ENCODE measurements at places on chromosomes 5 and 9.
A peak's percentile ranks its signal among the peaks of the same experiment; 100 is the strongest.

DNA sequence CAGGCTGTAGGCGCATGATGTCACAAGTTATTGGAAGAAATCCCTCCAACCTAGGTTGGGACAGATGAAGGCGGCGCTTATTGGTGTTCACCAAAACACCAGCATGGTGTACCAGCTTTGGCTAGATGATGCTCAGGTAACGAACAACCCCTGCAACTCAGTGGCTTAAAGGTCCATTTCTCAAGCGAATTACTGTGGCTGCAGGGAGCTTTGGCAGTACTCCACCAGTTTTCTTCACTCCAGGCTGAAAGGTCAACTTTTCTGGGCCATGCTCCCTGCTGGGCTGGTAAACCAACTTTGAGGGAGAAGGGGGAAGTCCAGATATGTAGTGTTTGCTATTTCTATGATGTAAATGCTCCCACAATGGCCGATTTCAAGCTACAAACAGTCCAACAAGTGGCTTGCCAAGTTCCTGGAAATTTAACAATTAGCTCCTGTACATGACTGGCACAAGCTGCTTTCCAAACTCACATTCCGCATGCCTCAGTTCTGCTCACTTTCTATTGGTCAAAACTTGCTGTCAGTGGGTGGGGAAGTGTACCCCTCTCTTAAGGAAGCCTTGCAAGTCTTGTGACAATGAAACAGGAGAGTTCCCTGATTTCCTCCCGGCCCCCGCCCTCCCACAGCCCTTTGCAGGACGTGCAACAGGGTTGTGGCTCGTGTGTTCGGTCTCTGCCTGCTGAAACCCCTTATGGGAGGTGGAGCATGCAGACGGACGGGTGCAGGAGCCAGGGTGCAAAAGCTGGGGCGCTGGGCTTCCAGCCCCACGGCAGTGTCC, 588 bp upstream of the ZBED3 start:
- DNase-seq: no peak

GRCh38 chr5:52668139-52668538, 119.6 kb upstream of the ITGA1 start:
- DNase-seq: no peak

DNA sequence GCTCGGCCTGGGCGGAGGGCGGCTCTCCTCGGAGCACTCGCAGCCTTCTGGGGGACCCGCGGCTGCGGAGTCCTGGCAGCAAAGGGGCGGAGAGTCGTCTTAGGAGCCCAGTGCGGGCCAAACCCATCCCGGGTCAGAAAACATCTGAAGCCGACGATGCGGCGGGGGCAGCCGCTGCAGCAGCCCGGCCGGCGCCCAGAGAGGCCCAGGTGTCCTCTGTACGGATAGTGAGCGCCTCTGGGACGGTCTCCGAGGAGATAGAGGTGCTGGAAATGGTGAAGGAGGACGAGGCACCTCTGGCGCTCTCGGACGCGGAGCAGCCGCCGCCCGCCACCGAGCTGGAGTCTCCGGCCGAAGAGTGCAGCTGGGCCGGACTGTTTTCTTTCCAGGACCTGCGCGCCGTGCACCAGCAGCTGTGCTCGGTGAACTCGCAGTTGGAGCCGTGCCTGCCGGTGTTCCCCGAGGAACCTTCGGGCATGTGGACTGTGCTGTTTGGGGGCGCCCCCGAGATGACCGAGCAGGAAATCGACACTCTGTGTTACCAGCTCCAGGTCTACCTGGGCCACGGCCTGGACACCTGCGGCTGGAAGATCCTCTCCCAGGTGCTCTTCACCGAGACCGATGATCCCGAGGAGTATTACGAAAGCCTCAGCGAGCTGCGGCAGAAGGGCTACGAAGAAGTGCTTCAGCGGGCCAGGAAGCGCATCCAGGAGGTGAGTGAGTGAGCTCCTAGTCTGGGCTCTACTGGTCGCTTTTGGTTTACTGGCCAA, 1.2 kb downstream of the JMY start:
- peak; percentile 30 for DNase-seq

- DNase-seq: no peak
Observed at GRCh38 chr5:34525761-34526160, 130.4 kb upstream of the RAI14 start.

DNA sequence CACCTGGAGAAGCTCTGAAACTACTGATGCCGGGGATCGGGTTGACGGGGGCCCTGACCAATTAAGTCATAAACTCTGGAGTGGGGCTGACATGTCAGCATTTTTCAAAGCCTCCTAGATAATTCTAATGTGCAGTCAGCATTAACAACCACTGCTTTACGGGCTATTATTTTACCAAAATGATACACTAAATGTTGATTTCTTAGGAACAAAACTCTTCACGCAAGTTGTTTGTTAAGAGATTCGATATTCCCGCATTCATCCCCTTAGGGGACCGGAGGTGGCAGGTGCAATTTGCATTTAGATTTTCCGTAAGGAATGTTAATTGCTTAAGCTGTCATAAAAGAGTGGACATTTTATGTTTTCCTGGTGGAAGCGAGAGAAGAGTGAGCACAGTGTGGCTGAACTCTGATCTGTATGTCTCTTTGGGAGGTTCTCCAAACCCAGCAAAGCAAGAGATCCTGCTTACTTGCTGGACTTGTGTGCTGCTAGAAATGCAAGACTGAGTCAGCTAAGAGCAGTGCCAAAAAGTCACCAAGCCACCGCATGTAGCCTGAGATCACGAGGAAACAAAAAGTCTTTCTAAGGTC, 77.6 kb downstream of the UGCG start:
- no peak for DNase-seq

GRCh38 chr9:128877852-128878251, 3.9 kb downstream of the KYAT1 start:
- DNase-seq: no peak

GRCh38 chr5:176180781-176181180, 57.4 kb upstream of the SIMC1 start:
- no peak for DNase-seq

- no peak for DNase-seq
Observed at GRCh38 chr9:71760901-71761300, 7.4 kb downstream of the CEMIP2 start.

DNA sequence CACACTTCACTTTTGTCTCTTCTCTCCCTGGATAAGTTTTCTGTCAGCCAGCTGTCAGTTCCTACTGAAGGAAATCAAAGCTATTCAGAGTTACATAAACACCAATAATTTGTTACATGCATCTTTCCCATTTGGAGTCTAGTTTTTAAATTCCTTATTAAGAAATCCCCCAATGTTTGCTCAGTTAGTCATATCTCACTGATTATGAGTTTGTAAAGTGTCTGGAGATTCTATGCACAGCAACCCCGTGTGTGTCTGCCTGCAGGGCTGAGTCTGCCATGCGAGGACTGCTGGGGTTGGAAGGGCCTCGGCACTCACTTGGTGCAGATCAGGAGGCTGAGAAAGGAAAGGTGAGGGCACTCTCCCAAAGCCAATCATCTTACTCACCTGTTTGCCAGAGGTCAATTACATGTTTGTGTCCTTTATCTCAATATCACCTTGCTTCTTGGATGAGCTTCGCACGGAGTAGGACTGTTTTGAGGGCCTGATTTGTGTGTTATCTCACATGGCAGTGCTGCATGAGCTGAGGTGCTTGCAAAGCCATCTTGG, 3.3 kb downstream of the ANKRD34B start:
- no peak for DNase-seq

GRCh38 chr5:36447776-36448175, 146.1 kb upstream of the RANBP3L start:
- no peak for DNase-seq

DNA sequence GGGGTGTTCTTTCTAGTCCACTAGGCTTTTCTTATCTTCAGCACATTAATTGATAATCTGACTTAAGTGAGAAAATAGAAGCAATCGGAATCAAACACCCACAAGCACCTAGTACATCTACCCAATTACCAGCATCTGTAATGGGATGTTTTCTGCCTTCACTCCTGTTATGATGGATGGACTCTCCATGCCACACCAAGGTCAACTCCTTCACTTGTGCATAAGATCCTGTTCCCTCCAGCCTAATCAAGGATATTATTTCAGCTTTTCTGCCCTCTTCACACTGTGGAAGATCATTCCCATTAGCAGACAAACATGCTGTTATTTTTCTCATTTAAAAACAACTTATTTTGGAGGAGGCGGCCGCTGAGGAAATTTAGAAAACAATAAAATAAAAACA, 162.0 kb upstream of the EDIL3 start:
- DNase-seq: no peak

DNA sequence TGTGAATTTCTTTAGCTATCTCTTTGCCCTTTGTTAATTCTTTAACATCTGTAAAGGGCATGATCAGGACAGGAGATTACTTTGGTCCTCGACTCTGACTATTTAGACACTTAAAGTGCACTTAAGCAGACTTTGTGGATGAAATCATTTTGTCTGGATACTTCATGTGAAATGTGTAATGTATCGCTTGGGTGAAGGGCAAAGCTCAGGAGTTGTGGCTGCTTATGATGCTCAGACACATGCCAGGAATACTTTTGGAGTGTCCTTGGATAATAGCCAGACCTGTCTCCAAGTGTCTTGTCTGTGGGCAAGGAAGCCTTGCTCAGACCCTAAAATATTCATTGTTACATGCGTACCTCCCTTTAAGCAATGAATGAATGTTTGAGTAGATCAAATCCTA, 87.8 kb downstream of the RAI14 start:
- no peak for DNase-seq

DNA sequence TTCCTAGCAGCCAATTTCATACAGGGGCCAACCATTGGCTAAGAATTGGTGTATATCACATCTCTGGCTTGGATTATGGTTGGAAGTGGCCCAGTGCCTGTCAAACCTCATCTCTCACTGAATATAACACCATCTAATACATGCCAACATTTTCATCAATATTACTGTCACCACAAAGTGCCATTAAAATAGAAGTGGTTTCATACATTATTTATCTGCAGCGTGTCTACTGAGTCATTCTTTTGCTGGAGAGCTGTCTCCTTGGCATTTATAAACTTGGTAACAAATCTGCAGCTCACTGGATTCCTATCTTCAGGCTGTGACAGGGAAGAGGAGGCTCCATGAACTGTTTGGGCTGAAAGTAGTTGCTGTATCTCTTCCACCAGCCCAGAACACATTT, 70.9 kb downstream of the PTTG1 start:
- DNase-seq: no peak

- peak; percentile 81 for DNase-seq
Observed at GRCh38 chr9:132670457-132671391, at the start of gene GTF3C4. Gene GTF3C4, plus strand, starts transcription at chr9:132670464. Its CDS starts 135 bp downstream, at chr9:132670599.

- DNase-seq: no peak
Observed at GRCh38 chr5:149628221-149628620, 46.9 kb downstream of the ARHGEF37 start.

GRCh38 chr9:87178302-87178701, 231.0 kb upstream of the GAS1 start:
- DNase-seq: no peak

DNA sequence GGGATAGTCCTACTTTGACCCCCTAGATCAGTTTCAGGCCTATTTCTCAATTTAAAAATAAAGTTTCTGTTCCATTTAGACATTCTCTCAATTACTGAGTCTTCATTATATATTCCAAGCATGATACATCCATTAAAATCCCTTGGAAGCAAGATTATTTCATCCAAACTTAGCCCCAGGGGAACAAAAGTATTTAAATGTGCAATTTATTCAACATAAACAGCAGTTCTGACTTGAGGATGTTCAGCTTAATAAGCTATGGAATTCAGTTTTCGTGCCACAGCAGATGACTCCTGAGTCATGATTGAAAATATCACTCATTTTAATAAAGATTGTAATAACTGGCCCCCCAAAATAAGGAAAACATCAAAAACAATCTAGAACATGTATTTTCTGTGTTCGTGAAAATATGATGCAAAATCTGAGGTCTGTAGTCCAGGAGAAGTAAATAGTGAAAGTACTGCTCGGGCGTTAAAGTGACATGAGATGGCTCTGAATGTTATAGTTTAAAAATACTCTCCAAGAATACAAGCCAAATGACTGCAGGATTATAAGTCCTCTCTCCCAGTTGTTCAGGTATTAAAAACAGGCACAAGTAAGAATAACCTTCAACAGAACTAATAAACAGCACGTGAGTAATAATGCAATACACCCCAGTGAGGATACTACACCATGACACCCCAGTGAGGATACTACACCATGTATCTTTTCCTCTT, 67.1 kb downstream of the RETREG1 start:
- DNase-seq: no peak

DNA sequence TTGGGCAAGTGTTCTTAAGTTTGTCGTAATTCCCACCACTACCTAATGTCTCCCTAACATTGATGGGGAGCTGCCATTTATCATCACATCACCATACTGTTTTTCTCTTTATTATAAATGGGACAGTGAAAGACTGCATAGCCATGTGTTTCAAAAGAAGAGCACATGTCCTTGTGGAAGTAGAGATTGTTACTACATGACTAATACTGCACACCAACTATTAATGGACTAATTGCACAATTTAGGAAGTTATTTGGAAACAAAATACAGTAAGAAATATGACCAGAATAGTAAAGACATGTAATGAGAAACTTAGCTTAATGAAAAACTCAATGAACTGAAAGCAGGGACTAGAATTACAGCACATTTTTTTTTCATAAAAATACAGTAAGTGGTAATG, 12.0 kb upstream of the ELOVL7 start:
- no peak for DNase-seq
